ENCODE measurements at places on chromosomes 16 and 17.
A peak's percentile ranks its signal among the peaks of the same experiment; 100 is the strongest.

DNA sequence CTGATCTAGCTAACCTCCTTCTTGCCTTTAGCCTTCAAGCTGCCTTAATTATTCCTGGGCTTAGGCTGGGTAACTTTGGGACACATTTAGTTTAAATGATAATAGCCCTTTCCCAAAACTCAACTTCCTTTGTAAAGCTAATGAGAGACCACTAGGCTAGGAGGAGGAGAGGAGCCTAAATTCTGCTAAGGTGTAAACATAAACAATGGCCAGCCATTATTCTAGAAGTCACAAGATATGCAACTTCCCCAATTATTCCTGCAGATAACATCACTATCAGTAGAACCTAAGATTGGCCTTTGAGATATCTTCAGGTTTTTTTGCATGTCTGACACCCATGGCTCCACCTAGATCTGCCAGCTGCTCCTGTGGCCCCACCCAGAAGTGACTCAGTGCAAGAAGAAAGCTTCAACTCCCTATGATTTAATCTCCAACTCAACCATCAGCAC is 131.2 kb upstream of the FAM20A start:
- DNase-seq, result no peak

DNA sequence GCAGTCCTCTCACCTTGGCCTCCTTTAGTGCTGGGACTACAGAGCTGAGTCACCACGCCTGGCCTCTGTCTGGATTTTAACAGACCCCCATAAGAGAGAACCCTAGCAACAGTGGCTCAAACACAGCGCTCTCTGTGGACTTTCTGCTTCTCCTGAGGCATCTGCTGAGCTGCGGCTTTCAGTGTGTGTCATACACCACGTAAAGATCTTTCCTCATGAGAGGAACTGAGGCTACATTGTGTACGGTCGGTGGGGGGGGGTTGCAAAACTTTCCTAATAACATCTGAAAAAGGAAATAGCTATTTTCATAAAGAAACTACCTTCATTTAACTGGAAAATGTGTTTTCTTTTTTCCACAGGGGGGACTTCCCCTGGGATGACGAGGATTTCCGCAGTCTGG is 32.9 kb downstream of the DEF8 start:
- no peak for DNase-seq

DNA sequence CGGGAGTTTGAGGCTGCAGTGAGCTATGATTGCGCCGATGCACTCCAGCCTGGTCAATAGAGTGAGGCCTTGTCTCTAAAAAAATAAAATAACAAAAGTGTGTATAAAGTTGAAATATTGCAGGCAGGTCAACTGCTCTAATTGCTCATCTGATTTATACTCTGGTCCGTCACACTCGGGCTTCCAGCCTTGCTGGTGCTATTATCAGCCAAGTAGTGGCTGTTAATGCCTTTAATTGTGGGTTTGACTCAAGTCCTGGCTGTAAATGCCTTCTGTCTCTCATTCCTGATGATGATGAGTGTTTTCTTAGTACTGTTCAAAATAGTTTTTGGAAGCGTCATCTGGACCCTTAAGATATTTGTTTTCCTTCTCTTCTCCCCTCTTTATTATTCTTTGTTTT is 18.4 kb downstream of the SYT17 start:
- DNase-seq, result no peak

DNA sequence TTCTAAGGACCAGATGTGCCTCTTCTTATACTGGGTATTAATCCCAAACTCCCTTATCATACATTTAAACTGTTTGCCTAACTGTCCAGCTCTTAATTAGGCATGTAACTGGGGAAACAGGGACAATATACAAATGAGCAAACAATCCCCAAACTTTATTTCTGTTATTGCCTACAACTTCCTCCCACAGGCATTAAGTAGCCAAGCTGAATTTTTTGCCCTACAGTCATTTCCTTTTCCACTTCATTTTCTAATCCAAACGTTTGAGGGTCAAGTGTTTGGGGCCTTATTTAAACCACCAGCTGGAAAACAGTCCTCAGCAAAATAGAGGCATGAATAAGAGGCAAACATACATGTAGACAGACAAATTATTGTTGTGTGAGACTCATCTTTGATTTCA is 77.4 kb upstream of the CCL2 start:
- DNase-seq, result no peak

GRCh38 chr16:1825864-1826690 is 548 bp downstream of the HAGH start:
- peak; percentile 75 for DNase-seq

DNA sequence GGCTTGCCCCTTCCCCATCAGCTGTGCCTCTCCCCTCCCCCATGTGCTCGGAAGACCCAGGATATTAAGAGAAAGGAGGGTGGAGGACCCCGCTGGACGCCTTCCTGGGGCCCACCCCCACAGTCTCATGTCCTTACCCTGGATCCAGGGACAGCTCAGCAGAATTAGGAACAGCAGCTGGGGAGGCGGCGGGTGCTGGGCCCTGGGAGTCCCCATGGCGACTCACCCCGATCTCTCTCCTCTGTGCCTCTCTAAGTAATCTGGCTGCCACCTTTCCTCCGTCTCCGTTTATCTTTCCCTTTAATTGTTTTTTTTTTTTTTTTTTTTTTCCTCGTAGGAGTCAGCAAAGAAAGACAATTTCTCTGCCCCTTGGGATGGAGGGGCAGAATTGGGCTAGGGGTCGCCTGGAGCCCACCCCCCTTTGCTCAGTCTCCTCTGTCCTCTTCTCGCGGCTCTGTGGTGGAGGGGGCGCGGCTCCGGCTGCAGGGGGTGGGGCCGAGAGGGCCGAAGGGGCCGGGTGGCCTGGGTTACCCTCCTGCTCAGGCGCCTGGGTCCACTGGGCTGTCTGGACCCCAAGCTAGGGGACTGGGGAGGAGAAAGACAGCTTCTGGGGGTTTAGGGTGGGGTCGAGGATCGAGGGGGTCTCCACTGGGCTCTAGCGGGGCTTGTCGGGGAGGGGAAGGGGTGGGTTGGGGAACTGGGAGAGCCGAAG is 390 bp downstream of the SEZ6L2 start:
- peak; percentile 89 for DNase-seq

DNA sequence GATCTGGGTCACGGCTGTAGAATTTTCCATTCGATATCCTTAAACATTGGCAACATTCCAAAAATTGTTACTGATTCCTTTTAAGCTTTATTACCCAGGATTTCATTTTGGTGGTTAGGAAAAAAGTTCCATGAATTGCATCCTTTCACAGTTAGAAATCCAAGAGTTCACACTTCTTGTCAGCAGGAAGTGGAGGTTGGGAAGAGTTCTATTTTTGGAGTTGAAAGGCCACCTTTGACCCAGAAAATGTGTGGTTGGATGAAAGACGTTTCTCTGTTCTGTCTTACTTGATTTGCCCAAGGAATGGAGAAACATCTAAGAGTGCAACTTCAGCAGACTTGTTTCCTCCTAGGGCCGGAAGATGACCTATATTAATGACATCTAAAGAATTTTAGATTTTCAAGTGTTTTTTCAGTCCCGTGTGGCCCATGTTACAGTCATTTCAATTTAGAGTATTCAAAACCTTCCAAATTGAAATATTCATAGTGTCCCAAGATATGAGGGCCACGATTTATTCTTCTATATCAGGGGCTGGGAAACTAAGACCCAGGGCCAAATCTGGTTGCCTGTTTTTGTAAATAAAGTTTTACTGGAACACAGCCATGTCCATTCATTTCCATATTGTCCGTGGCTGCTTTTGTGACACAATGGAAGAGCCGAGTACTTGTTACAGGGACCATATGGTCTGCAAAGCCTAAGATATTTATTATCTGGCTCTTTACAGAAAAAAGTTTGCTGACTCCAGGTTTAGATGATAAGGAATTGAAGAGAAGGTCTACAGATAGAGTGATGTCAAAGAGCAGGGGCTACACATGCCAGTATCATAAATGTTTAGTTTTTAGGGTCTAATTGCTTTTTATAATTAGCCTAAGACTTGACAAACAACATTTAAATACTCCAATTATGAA is 50.2 kb downstream of the CDK5R1 start:
- DNase-seq, result no peak

DNA sequence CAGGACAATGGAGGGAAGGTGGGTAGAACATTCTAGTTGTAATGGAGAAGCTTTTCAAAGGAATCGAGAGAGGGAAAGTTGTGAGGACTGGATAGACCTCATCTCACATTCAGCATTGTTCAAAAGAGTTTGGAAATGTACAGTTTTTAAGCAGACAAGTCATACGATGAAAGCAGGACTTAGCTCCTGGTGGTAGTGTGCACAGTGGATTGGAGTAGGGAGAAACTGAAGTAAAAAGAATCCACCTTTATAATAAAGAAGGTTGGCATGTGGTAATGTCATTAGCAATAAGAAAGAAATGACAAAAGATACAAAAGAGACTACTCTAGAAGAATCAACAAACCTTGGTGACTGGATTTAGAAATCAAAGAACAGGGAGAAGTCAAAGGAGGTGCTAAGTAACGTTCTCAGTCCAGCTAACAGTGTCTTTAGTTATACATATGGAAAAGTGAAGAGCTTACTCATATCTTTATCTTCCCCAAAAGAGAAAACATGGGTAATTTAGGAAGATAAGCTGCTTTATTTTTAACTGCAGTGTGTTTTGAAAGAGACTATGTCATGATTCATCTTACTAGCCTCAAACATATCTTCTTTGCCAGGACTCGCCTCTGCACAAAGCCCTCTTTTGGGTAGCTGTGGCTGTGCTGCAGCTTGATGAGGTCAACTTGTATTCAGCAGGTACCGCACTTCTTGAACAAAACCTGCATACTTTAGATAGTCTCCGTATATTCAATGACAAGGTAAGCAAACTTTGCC is 18.7 kb upstream of the EVI2A start:
- no peak for DNase-seq
